ENCODE measurements at places on chromosomes 2 and 18.

- H3K36me3 ChIP-seq: no peaks in the 10 kb centered on the region
- H3K27me3 ChIP-seq: peaks cover 13% of the 10 kb centered on the region
- no peak overlapping the region for H3K27ac ChIP-seq
- DNase-seq: no peak
Observed at GRCh38 chr2:133489146-133489545, 79.1 kb downstream of the NCKAP5 start.

- H3K36me3 ChIP-seq: no peaks in the 10 kb centered on the region
- no peak overlapping the region for H3K27ac ChIP-seq
- DNase-seq: no peak
- no peak overlapping the region for H3K4me3 ChIP-seq
Observed at GRCh38 chr2:60533101-60534051, 20.1 kb downstream of the BCL11A start.

DNA sequence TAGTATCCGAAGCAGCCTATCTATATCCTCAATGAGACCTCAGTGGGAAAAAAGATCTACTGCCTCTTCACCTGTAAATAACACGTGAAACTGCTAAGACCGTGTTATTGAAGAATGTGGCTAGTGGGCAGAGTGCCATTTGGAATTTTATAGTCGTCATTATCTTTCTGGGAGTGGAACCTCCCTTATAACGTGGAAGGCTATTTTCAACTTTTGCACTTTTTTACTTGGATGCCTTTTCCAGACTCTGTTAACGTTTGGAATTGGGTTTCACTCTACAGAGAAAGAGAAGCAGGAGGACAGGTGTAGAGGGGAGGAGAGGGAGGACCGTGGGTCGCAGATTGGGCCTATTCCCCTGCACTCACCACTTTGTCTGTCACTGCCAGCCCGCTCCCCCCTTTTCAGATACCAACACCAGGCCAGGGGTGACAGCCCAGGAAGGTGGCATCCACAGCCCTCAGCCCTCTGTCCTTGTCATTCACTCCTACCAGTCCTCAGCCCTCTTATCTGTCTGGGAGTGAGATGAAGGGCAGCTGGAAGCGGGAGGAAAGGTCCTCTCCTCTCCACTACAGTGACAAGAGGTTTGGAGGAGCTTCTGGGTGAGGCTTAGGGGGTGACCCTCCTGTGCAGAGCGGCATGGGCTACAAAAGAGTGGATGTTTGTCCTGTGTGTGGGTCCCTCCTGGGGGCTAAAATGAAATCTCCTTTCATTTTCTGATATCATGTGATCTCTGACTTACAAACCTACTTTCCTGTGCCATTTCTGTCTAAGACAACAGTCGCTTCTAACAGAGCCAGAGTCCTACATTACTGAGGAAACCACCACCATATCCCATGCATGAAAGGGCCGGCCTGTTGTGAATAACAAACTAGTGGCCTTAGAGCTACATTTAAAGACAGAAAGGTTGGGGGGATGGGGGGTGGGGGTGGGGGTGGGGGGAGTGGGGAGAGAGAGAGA is 23.9 kb upstream of the CEP68 start:
- H3K4me1 ChIP-seq: no peaks in the 10 kb centered on the region
- H3K27ac ChIP-seq: no peak overlapping the region
- no peaks in the 10 kb centered on the region for H3K27me3 ChIP-seq
- no peaks in the 10 kb centered on the region for H3K36me3 ChIP-seq
- H3K4me3 ChIP-seq: no peak overlapping the region

- no peak for DNase-seq
- H3K27me3 ChIP-seq: no peaks in the 10 kb centered on the region
- H3K27ac ChIP-seq: no peak overlapping the region
- H3K4me1 ChIP-seq: 0 out of 2 replicates have a peak, but pooled peaks cover under 1% of the 10 kb centered on the region
Observed at GRCh38 chr2:86023366-86023712, 82.3 kb downstream of the POLR1A start.

DNA sequence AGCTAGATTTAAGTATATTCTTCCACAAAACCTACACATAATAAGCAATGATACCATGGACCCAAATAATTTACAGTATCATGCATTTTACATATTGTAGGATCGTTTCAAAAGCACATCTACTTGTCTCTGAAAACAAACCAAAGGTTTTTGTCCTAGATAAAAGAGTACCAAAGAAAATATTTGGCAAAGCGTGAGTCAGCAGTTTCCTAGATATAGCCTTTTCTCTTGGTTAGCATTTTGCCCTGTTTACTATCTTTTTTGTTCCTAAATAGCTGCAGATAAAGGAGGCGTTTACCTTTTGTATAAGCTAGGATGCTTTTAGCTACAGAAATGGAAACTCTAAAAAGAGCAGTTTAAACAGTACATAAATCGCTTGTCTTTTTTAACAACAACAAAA is 305.8 kb upstream of the GULP1 start:
- H3K27ac ChIP-seq: no peak overlapping the region
- no peak for DNase-seq
- H3K27me3 ChIP-seq: no peaks in the 10 kb centered on the region
- no peak overlapping the region for H3K4me3 ChIP-seq

- H3K36me3 ChIP-seq: peaks cover 10% of the 10 kb centered on the region
- no peaks in the 10 kb centered on the region for H3K27me3 ChIP-seq
- peaks cover 4% of the 10 kb centered on the region for H3K4me1 ChIP-seq
- no peak overlapping the region for H3K27ac ChIP-seq
- DNase-seq: no peak
Observed at GRCh38 chr2:96838345-96839292, 5.2 kb downstream of the ANKRD23 start.

DNA sequence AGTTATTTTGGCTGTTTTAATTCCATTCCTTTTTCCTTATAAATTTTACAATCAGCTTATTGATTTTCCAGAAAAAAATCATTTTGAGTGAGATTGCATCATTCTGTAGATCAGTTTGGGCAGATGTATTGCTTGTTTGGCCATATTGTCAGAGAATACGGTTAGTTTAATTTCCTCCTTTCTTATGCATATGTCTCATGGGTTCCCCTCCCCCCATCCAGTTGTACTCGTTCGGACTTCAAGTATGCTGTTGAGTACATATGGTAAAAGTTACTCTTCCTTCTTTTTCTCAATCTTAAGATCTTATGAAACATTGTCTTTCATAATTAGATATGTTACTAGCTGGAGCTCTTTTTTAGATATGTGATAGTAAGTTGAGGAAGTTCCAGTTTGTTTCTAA is 131.2 kb upstream of the TTC27 start:
- no peak overlapping the region for H3K4me3 ChIP-seq
- no peaks in the 10 kb centered on the region for H3K4me1 ChIP-seq
- no peak overlapping the region for H3K27ac ChIP-seq
- peaks cover 33% of the 10 kb centered on the region for H3K36me3 ChIP-seq
- no peaks in the 10 kb centered on the region for H3K27me3 ChIP-seq

DNA sequence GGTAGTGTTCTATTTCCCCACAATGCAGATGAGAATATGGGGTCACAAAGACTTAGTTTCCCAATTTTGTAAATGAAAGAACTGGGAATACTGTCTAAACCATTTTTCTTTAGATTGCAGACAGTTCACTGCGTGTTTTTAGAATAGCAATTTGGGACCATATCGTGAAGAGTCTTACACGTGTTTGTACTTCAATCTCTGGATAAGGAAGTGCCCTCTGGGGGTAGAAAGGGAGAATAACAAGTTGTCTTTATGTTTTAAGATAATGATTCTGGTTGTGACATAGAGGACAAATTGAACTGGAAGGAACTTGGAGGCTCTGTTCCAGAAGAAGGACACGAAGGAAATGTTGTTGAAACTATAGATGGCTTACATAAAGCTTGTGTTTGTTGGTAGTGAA is 457.7 kb downstream of the CBLN2 start:
- no peaks in the 10 kb centered on the region for H3K4me1 ChIP-seq
- DNase-seq: no peak
- no peaks in the 10 kb centered on the region for H3K36me3 ChIP-seq

DNA sequence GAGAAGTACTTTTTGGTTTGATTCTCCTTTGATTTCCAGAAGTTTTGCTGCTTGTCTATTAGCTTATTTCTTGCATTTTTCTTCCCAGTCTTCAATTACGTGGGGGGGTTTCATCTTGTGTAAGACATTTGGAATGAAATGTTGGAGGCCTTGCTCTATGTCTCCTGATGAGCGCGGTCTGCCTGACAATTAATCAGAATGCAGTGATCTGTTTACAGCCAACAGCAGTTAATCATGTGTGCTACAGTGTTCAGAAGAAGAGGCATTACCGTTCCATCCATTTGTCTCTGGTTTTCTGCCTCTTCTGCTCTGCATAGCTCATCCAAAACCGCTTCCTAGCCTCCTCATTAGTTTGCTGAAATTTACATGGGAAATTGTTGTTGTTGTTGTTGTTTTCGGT is 134.4 kb upstream of the ST6GAL2 start:
- DNase-seq: no peak
- no peaks in the 10 kb centered on the region for H3K36me3 ChIP-seq
- no peaks in the 10 kb centered on the region for H3K27me3 ChIP-seq
- H3K4me3 ChIP-seq: no peak overlapping the region
- H3K27ac ChIP-seq: no peak overlapping the region
- no peaks in the 10 kb centered on the region for H3K4me1 ChIP-seq

GRCh38 chr18:54720620-54721019 is 107.7 kb upstream of the RAB27B start:
- no peak overlapping the region for H3K4me3 ChIP-seq
- no peak for DNase-seq
- no peaks in the 10 kb centered on the region for H3K27me3 ChIP-seq
- H3K36me3 ChIP-seq: no peaks in the 10 kb centered on the region
- H3K27ac ChIP-seq: no peak overlapping the region

DNA sequence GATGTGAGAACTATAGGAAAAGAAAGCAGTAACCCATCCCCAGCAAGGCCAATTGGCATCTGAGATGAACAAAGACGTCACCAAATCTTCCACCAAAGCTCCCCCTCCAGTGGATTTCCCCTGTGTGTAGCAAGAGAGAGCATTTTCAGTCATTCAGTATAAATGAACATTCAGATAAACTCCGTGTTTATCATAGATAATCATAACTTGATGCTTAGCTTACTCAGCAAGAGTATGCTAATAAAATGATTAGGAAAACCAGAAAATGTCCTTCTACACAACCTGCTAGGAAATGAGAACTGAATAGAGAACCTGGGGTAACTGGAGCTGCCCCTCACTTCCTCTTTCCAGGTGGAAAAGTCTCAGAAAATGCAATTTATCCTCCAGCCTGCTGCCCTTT is 198.0 kb upstream of the CCDC150 start:
- no peaks in the 10 kb centered on the region for H3K36me3 ChIP-seq
- no peaks in the 10 kb centered on the region for H3K4me1 ChIP-seq
- H3K27ac ChIP-seq: no peak overlapping the region
- no peaks in the 10 kb centered on the region for H3K27me3 ChIP-seq

- DNase-seq: no peak
- H3K4me1 ChIP-seq: peaks cover 20% of the 10 kb centered on the region
- H3K4me3 ChIP-seq: no peak overlapping the region
- no peak overlapping the region for H3K27ac ChIP-seq
Observed at GRCh38 chr18:75066936-75067335, 142.0 kb downstream of the PTGR3 start.

DNA sequence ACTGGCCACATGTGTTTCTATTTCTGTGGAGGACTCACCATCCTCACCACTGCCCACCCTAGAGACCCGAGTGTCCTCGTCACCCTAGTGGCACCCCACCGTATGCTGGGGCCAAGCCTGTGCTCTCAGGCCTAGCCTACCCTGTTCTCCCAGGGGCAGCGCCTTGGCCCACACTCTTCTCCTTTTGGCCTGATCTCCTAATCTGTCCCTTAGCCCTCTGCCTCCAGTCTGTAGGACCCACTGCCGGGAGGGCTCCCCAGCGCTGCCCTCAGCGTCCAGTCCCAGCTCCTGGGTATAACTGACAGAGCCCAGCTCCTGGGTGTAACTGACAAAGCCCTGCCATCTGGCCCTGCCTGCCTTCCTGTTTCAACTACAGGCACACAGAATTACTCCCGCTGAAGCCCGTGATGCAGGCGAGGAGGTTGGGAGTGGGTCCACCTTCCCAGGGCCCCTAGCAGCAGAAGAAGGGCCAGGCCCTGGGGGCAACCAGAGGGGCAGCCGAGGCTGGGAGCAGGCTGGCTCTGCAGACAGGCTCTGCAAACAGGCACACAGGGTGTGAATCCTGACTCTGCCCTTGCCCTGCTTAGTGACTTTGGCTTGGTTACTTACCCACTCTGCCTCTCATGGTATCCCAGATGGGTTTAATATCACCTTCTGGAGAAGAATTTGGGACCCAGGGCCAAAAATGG is 25.6 kb upstream of the PTMA start:
- no peaks in the 10 kb centered on the region for H3K27me3 ChIP-seq
- no peaks in the 10 kb centered on the region for H3K36me3 ChIP-seq
- H3K4me3 ChIP-seq: no peak overlapping the region
- H3K27ac ChIP-seq: no peak overlapping the region
- H3K4me1 ChIP-seq: peaks cover 24% of the 10 kb centered on the region
- no peak for DNase-seq

DNA sequence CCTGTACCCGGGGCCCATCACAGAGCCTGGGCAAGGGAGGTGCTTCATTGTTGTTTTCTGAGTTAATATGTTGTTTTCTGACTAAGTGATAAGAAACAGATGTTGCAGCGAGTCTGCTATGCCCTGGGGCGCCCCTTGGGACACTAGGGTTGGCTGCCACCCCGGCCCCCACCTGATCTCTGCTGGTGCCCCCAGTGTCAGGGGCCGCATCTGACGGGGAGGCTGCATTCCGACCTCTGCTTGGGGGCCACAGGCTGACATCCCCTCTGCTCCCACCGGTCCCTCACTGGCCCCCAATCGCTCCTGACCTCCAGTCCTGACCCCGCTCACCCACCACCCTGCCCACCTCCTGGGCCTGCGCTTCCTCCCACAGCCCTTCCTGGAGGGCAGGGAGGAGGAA is 65.9 kb downstream of the LONRF2 start:
- H3K27me3 ChIP-seq: peaks cover 99% of the 10 kb centered on the region
- no peak overlapping the region for H3K27ac ChIP-seq
- no peak for DNase-seq
- no peaks in the 10 kb centered on the region for H3K36me3 ChIP-seq
- H3K4me1 ChIP-seq: no peaks in the 10 kb centered on the region
- H3K4me3 ChIP-seq: no peak overlapping the region

- DNase-seq: no peak
- H3K4me3 ChIP-seq: no peak overlapping the region
- no peaks in the 10 kb centered on the region for H3K36me3 ChIP-seq
- H3K4me1 ChIP-seq: no peaks in the 10 kb centered on the region
- H3K27me3 ChIP-seq: peaks cover 43% of the 10 kb centered on the region
Observed at GRCh38 chr18:80198994-80199748, 48.1 kb downstream of the PARD6G start.
